ENCODE measurements at places on chromosomes 16 and 17. TPM values are rescaled to one million over a fixed set of nuclear protein-coding genes. Genes with fewer than 3 reads are reported as not detected.

- DNase-seq = no peak
- no peaks in the 10 kb centered on the region for H3K27me3 ChIP-seq
- no peak overlapping the region for H3K4me3 ChIP-seq
- H3K4me1 ChIP-seq = no peaks in the 10 kb centered on the region
- no peak overlapping the region for H3K27ac ChIP-seq
Observed at GRCh38 chr17:11564589-11565380, 33.5 kb upstream of the DNAH9 start.

TBC1D3B gene
- 13.3 TPM for total RNA-seq

PTGES3L gene
- not detected for total RNA-seq

DNA sequence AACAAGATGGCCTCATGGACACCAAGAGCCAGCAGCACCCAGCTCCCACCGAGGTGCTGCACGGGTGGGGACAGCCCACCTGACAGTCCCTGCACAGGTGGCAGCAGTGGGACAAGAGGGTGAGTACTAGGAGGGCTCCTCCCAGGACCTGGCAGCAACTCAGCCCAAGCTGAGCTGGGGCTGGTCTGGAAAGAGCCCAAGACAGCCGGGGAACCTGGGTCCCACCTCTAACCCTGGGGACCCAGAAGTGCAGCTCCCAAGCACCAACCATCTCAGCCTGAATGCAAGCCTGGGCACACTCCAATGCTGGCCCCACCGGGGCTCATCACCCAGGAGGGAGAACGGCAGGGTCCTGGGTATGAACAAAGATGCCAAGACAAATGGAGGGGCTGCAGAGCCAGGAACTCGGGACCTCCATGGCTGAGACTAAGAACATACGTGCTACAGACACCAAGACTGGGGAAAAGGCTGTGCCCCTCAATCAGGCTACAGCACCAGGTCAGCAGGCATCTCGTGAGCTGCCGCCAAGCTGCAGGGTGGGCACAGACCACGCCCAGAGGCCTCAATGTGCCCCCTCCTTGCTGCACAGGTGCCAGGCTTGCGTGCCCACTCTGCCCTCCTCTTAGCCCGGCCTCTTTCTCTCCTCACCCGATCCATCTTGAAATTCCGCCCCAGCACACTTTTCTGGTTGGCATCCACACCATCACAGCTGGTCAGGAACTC lies 37.5 kb upstream of the GSG1L start:
- no peaks in the 10 kb centered on the region for H3K27me3 ChIP-seq
- H3K36me3 ChIP-seq = peaks cover 51% of the 10 kb centered on the region
- H3K27ac ChIP-seq = no peak overlapping the region
- H3K4me1 ChIP-seq = no peaks in the 10 kb centered on the region

DNA sequence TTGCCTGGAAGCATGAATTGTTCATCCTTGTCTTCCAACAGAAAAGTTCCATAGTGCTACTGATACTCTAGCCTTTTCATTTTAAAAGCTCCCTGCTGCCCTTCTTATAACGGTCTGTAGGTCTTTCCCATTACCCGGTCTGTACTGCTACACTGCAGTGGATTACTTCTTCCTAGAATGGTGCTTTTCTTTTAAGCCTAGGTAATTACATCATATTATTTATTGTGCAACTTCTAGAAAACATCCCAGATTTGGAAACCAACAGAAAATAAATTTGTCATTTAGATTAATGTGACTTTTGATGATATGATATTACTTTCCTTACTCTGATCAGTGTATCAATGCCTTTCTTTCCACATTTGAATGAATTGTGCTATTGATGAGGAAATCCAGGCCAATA lies 199.4 kb downstream of the TANC2 start:
- H3K36me3 ChIP-seq = no peaks in the 10 kb centered on the region
- H3K27me3 ChIP-seq = no peaks in the 10 kb centered on the region
- no peak overlapping the region for H3K4me3 ChIP-seq
- no peaks in the 10 kb centered on the region for H3K4me1 ChIP-seq
- H3K27ac ChIP-seq = no peak overlapping the region
- no peak for DNase-seq

- DNase-seq = no peak
- H3K4me1 ChIP-seq = no peaks in the 10 kb centered on the region
- no peaks in the 10 kb centered on the region for H3K27me3 ChIP-seq
- no peak overlapping the region for H3K27ac ChIP-seq
Observed at GRCh38 chr16:60563166-60563565, 1473.1 kb downstream of the CDH8 start.

TAT gene
- not detected for total RNA-seq

GRCh38 chr17:28395968-28396367 lies 10.0 kb downstream of the SLC46A1 start:
- no peaks in the 10 kb centered on the region for H3K27me3 ChIP-seq
- H3K36me3 ChIP-seq = no peaks in the 10 kb centered on the region
- no peak for DNase-seq

GRCh38 chr16:797120-797420 lies 3.5 kb downstream of the GNG13 start:
- no peaks in the 10 kb centered on the region for H3K4me1 ChIP-seq
- no peak overlapping the region for H3K27ac ChIP-seq
- no peak overlapping the region for H3K4me3 ChIP-seq
- H3K36me3 ChIP-seq = peaks cover 6% of the 10 kb centered on the region
- no peak for DNase-seq

- H3K4me1 ChIP-seq = no peaks in the 10 kb centered on the region
- no peak overlapping the region for H3K4me3 ChIP-seq
- H3K27me3 ChIP-seq = no peaks in the 10 kb centered on the region
- H3K36me3 ChIP-seq = no peaks in the 10 kb centered on the region
Observed at GRCh38 chr17:37461668-37462067, 28.0 kb upstream of the DUSP14 start.

ZNF629 gene
- total RNA-seq = 11.1 TPM

DNA sequence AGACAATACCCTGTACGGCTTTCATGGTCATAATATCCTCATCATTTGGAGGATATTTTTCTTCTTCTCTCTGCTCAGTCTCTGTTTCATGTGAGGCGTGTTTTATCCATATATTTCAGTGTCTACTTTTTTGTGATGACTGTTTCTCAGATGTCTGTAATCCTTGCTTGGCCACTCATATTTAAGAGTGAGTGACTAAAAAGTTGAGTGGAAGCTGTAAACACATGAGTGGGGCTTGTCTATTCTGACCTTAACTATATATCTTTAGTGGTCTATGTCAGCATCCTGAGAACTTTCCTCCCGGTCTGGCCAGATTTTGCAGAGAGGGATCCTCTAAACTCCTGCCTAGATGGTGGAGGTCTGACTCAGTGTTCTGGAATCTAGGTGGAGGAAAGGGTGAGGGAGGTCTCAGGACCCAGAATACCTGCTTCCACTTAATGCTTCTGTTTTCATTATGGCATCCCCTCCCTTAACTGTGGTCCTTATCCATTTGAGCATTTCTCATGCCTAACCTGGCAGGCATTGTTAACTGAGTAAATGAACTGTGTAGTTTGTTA lies 6.0 kb downstream of the DDX19B start:
- no peaks in the 10 kb centered on the region for H3K4me1 ChIP-seq
- DNase-seq = no peak
- H3K4me3 ChIP-seq = no peak overlapping the region
- no peaks in the 10 kb centered on the region for H3K36me3 ChIP-seq
- no peaks in the 10 kb centered on the region for H3K27me3 ChIP-seq

DNAH17 gene
- 0.25 TPM for total RNA-seq

TBC1D3E gene
- 0.32 TPM for total RNA-seq

DNA sequence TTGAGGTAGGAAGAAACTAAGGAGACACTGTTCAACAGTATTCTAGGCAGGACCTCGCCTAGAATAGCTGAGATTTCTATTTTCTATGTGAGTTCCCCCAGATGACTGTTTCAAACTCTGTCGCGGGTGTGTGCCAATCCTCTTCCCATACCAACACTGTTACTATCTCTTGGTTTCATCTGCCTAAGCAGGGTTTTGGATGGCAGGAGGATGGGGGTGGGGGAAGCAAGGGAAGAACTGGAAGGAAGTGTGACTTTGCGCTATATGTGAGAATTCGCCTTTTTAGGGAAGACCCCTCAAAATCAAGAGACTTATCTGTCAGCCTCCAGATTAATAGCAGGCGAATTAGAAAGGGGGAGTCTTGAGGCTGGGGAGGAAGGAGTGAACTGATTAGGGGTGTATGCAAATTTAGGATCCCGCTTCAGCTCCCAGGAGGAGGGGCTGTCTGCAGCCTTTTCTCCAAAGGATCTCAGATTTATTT lies 521 bp upstream of the G6PC3 start:
- H3K36me3 ChIP-seq = no peaks in the 10 kb centered on the region
- peak overlapping the region; percentile 75 for H3K4me3 ChIP-seq
- peak overlapping the region; percentile 83 for H3K27ac ChIP-seq

DNA sequence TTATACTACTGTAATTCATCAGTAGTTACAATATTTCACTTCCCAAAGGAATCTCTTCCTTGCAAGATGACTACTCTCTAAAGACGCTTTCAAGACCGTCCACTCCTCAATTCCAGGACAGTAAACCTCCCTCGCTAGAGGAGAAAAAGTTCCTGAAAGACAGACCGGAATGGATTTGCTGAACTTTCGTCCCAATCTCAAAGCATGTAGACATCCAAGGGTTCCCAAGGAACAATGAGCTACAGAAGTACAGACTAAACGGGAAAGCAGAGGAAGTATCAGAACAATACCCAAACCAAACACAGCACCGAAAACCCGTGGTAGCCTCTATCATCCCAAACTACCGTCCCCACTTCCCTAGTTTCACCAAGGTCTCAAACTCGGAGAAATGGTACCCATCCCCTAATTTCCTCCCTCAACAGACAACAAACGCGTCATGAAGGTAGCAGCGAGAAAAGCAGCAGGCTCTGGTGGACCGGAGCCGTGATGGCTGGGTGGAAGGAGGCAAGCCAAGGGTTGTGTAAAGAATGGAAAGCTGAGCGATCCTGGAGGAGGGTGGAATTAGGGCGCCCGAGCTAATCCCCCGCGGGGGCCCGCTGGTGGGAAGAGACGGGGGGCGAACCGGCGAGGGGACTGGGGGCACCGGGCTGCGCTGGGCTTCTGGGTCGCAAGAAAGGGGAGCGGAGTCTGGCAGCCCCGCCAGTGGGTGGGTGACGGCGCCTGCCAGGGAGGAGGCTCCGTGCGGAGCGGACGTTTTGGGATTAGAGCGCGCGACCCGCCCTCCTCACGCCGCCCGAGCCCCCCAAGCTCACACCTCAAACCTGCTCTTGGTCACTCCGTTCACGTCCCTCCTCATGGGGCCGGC lies 647 bp downstream of the FBXL20 start:
- peak; percentile 17 for DNase-seq
- H3K4me1 ChIP-seq = peaks cover 6% of the 10 kb centered on the region

ERN1 gene
- 60.3 TPM for total RNA-seq

TMEM170A gene
- total RNA-seq = 31.0 TPM

GRCh38 chr16:68369697-68370580 lies 59.1 kb downstream of the PRMT7 start:
- peak overlapping the region; percentile 3 for H3K4me3 ChIP-seq
- no peak for DNase-seq
- H3K36me3 ChIP-seq = no peaks in the 10 kb centered on the region

DNA sequence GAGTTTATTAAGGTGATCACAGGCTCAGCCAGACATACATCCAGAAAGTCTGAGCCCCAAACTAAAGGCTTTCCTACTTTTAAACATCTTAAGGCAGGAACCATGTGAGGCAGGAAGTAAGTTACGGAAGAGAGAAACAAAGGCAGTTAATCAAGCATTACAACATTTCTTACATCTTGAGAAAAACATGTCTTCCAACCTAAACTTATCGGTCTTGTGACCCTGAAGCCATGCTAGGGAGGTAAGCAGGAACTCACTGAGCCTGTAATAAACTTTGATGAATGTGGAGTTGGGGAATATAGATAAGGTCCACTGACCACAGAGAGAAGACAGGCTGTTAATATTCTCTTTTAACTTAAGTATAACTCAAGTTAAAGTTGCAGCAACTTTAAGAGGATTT lies 3.5 kb upstream of the ACSM3 start:
- no peak overlapping the region for H3K27ac ChIP-seq
- no peaks in the 10 kb centered on the region for H3K27me3 ChIP-seq
- DNase-seq = no peak
- H3K36me3 ChIP-seq = no peaks in the 10 kb centered on the region
- no peak overlapping the region for H3K4me3 ChIP-seq
- H3K4me1 ChIP-seq = peaks cover 4% of the 10 kb centered on the region

DNA sequence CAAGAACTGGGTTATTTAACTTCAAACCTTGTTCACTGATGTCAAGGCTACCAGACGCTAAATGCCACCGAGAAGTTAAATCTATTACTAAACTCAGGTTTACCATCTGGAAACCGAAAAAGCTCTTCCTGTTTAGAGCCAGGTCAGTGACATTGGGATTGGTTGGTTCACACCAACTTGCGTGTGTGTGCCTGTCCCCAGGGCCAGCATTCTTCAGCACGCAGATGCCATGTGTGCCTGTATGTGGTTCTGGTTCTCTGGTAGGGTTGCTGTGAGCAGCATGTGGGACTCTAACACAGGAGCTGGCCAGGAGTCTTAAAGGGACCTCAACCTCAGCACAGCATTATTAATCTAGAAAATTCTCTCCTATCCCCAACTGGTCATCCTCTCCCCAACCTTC lies 18.1 kb upstream of the TBX2 start:
- H3K4me3 ChIP-seq = no peak overlapping the region
- H3K27ac ChIP-seq = no peak overlapping the region
- no peaks in the 10 kb centered on the region for H3K4me1 ChIP-seq
- no peak for DNase-seq
- no peaks in the 10 kb centered on the region for H3K27me3 ChIP-seq

DNA sequence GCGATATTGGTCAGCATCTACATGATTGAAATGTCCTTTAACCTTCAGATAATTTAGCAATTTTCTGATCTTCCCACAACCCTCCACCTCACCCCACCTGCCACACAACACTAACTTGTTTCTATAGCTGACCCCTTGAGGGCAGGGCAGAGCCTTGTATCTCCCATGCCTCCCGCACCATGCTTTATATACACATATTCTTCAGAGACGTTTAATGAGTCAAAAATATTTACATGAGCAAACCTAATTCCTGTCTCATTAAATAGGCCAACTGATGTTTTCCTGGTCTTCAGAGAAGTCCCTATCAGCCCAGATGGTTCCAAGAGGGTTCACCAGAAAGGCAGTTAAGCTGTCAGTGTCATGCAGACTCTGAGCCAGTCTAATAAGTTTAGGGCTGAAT lies 6.6 kb upstream of the DHRS7C start:
- no peaks in the 10 kb centered on the region for H3K27me3 ChIP-seq
- H3K36me3 ChIP-seq = no peaks in the 10 kb centered on the region
- H3K4me1 ChIP-seq = no peaks in the 10 kb centered on the region
- H3K27ac ChIP-seq = no peak overlapping the region
- H3K4me3 ChIP-seq = no peak overlapping the region
- no peak for DNase-seq

KRT23 gene
- 0.83 TPM for total RNA-seq

DNA sequence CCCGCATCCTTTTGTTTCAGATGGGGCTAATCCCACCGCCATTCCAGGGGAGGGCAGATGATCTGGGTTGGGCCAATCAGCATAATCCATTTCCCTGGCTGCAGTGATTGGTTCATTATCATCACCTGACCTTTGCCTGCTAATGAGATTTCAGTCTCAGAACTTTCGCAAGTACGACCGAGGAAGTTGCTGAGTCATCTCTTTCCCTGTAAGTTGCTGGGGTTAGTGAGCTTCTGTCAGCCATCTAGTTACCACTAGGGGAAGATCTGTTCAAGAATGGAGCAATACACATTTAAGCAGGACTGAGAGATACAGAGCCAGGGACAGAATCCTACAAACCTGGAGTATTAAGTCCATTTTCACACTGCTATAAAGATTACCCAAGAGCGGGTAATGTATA lies 65.3 kb upstream of the NUDT7 start:
- no peaks in the 10 kb centered on the region for H3K27me3 ChIP-seq
- H3K27ac ChIP-seq = no peak overlapping the region
- no peaks in the 10 kb centered on the region for H3K4me1 ChIP-seq
- no peak overlapping the region for H3K4me3 ChIP-seq

CLEC19A gene
- total RNA-seq = not detected

HS3ST3A1 gene
- total RNA-seq = 4.2 TPM

GRCh38 chr17:43324205-43324893 lies 74.4 kb upstream of the ARL4D start:
- H3K4me3 ChIP-seq = no peak overlapping the region
- no peak for DNase-seq
- no peaks in the 10 kb centered on the region for H3K36me3 ChIP-seq
- H3K27me3 ChIP-seq = no peaks in the 10 kb centered on the region

ZNF469 gene
- 1.1 TPM for total RNA-seq
